ENCODE measurements at places on chromosomes 2 and 18. TPM values are rescaled to one million over a fixed set of nuclear protein-coding genes. Genes with fewer than 3 reads are reported as not detected.
A peak's percentile ranks its signal among the peaks of the same experiment; 100 is the strongest.

DNA sequence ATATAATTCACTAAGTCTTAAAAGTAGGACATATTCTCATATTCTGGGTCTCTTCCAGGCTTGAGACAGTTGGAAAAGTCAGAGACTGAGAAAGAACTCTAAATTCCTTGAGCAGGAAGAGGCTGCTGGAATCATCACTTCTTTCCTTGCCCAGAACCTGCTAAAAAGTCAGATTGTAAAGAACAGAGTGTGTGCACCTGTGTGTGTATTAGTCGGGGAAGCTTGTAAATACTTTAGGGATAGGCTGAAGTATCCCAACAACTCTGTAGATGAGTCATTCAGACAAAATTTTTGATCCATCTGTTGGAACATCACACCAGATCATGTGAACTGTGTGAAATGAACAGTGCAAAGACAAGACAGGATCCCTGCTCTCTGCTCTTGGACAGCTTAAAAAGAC, 16.1 kb downstream of the GAREM1 start:
- DNase-seq, result no peak

DNA sequence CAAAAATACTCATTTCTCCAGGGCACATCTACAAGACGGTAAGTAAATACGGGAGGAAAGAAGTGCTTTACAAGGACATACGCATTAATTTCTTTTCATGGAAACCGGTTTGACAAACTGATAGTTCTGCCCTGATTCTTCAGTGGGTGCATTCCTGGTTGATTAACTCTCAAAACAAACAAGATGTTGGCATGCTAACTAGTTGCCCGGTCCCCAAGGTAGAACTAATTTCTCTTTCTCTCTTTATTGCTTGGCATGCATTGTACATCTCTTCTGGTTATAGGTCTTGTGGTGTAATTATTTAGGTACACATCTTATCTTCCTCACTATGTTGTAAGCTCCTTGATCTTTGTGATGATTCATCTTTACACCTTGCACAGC, 46.9 kb upstream of the SPATS2L start:
- DNase-seq, result no peak

- no peak for DNase-seq
Measured at GRCh38 chr2:45822272-45822630, 170.8 kb downstream of the PRKCE start.

- DNase-seq, result no peak
Measured at GRCh38 chr18:70994116-70994515, 705.3 kb downstream of the SOCS6 start.

The ESPNL gene
- 0.29 TPM for total RNA-seq

GRCh38 chr2:43082903-43083677, 143.3 kb downstream of the ZFP36L2 start:
- DNase-seq, result peak; percentile 77
